ENCODE measurements at places on chromosomes 1 and 21.

- no peak for DNase-seq
Measured at GRCh38 chr1:217471403-217471802, 159.5 kb downstream of the GPATCH2 start.

DNA sequence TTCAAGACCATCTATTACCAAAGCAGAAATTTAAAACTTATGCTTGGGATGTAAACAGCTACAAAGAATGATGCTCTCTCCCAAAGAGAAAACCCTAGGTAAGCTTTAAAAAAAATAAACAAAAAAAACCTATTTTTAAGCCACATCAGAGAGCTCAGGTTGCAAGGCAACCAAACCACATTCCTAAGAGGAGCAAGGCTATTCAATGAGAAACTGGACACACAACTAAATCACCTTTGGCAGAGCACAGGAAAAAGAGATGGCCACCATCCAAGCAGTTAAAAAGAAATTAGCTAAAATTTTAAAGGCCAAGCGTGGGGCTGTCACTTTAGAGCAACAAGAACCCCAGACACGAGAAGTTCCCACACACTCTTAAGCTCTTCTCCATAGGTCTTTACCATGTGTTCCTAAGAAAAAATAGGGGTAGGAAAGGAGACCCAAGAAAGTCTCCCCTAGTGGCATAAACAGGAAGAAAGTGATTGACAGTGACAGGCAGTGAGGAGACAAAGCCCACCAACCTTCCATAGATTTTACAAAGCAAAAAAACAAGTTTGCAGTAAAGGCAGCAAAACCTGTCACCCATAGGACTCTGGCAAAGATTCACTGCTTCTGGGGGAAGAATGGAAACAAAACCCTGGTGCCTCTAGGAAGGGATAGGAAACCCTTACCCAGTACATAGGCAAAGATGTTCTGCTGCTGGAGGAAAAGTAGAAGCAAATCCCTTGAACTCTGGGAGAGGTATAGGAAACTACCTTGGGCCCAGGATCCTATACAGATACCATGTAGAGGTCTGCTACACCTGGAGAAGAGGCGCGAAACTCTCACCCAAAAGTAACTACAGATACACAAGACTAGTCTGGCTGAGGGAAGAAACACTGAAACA is 68.5 kb downstream of the FOXJ3 start:
- no peak for DNase-seq

GRCh38 chr1:184698016-184698415 is 56.6 kb downstream of the EDEM3 start:
- DNase-seq: no peak

GRCh38 chr1:184972315-184973055 is 1.8 kb downstream of the NIBAN1 start:
- no peak for DNase-seq

DNA sequence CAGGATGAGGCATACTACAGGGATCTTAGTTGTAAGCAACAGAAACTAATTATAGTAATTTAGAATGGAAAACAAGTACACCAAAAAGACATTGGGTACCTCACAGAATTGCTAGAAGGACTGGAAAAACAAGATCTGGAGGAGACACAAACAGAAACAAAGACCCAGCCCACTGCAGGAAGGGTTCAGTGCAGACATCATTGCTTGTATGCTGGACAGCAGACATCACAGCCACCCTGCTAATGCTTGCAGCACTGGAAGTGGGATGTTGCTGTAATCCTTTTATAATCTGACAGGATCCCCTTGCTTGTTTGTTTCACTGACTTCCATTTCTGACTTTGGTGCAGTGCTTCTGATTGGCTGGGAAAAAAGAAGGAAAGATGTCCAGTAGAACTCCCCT is 111.4 kb upstream of the ZNF678 start:
- no peak for DNase-seq

DNA sequence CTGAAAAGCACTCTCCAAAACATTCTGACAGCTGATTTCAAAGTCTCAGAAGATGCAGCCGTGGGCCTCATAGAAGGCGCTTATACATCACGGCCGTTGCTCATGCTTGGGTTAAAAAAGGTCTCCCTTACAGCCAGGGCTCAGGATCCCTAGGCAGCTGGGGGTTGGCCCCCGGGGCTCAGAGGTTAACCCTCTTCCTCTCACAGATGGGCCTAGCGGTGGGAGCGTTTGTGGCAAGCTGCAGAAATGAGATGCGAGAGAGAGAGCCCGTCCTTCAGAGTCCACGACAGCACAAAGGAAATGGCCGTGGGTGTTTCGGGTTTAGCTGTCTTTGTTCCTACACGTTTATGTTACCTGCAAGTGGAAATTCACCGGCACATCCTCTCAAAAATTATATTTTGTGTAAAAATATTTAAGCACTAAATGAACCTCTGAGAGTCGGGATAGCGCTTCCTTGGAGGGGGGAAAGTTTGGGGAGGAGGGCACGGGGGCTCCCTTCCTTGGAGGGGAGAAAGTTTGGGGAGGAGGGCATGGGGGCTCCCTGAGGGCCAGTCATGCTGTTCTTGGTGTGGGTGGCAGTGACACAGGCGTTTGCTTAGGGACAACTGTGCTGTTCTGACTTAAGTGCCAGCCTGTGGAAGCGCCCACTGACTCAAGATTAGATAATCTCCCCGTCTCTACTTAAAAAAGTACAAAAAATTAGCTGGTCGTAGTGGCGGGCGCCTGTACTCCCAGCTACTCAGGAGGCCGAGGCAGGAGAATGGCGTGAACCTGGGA is 20.5 kb upstream of the PRDM15 start:
- no peak for DNase-seq

DNA sequence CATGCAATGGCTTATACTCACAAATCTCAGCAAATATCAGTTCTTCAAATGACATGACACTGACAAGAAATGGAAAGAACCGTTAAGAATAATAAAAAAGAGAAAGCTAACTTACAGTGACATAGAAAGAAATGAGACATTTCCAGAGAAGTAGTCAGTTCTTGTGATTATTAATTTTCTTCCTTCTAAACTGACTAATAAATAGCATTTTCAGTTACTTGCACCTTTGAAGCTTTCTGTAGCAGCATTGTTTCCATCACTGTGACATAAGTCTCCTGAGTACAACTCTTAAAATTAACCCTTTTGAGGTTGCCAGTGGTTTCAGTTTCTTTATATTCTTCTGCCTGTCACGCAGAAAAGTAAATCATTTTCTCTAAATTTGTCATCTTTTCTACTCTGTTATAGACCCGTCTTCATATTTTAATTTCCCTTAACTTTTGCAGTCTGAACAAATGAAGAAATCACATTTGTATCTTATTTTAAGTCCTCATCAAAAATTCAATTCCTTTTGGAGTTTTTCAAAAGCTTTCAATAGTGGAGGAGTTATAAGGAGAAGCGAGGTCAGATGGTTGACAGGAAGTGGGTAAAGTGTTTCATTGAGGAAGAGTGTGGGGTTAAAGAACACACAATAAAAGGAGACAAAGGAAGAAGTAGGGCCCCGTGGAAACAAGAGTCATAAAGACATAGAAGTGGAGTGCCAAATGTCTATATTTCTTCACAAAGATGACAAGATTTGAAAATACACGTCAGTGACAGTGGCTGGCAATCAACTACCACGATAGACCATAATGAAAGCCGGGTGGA is 57.9 kb upstream of the S1PR1 start:
- no peak for DNase-seq

GRCh38 chr1:55974714-55975441 is 604.5 kb downstream of the PLPP3 start:
- DNase-seq: no peak

GRCh38 chr1:70358921-70359564 is 4.5 kb upstream of the ANKRD13C start:
- no peak for DNase-seq

DNA sequence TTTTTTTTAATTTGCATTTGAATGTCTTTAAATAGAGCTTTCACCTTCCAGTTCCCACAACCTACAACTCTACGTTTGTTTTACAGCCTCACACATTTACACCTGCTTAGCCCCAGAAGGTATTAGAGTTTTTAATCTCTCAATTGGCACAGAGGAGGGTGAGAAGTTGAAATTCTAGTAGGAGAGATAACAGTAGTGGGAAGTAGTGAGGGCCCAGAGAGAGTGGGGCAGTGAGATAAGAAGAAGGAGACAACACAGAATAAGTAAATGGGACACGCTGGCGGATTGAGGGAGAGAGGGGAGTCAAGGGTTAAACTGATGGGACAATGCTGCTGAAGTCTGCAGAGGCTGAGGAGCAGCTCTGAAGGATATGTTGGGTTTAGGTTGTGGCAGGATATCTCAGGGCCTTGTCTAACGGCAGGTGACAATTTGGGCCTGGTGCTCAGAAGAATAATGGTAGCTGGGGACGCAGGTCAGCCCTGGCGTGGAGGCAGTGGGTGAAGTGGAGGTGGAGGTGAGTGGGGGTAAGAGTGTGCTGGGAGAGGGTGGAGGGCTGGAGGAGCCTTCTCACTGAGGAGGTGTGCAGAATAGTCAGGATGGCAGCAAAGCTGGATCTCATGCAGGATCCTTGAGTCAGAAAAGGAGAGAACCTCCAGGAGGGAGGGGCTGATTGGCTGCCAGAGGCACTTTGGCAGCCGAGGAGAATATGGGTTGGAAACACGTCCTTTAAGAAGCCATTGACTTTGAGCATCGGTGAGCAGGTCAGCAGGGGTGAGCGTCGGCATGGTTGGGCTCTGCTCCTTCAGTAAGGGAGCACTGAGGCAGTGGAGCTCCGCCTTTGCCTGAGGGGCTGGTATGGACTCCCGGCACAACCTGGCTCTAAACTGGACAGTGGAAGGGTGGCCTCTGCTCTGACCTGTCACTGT is 72.9 kb downstream of the SYT6 start:
- no peak for DNase-seq

GRCh38 chr1:4177425-4178150 is 277.5 kb upstream of the C1orf174 start:
- no peak for DNase-seq

GRCh38 chr1:101217148-101217547 is 19.7 kb upstream of the S1PR1 start:
- DNase-seq: no peak

DNA sequence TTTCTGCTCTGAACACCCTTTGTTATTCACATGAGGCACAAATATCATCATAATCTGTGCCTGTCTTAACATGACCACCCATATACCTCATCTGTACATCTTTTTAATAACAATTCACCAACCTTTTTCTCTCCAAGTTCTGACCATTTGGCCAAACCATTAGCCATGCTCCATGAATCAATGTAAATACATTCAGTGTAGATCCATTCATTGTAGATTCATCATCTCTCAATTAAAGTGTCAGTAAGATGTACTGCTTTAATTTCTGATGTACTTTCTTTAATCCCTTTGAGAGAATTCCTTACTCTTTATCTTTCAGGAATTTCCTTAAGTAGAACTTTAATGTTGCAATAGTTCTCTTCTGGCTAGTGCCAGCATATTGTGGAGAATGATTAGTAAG is 126.2 kb upstream of the LRRC7 start:
- DNase-seq: no peak

DNA sequence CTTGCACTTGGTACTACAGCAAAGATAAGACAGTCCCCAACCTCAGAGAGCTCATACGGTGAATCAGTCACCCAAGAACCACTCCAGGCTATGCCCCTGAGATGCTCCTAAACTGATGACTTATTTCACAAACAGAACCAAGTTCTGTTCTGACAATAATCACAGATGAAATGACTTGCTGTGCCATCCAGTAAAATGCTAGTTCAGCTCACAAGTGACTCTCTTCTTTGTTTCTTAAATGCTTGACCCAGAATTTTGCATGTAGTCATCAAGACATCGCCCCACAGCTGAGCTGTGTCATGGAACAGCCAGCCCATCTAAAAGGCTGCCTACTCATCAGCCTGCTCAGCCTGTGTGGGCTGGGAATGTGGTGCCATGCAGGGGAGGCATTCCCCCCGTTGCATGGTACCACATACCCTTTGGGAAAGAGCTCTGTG is 6.1 kb upstream of the SLC19A2 start:
- DNase-seq: no peak

DNA sequence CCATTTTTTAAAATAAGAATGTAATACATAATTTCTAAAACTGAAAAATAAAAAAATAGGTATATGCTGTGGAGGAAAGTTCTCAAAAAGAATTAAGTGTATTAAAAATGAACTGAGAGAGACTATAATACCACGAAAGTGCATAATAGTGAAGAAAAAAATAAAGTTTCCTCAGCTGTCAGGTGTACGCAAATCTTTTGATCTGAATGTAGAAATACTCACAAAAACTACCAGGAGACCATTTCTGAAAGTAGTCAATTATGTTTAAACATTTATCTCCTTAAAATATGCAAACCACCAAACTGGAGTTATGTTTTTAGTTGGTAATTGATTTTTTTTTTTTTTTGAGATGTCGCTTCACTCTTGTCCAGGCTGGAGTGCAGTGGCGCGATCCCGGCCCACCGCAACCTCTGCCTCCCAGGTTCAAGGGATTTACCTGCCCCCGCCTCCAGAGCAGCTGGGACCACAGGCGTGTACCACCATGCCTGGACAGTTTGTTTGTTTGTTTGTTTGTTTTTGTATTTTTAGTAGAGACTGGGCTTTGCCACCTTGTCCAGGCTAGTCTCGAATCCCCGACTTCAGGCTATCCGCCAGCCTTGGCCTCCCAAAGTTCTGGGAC is 1169.2 kb upstream of the B3GALT2 start:
- DNase-seq: no peak

Measured in C1 segment of cervical spinal cord (tissue), 14 donors.